Activated naive CD4-positive, alpha-beta T cell treated with anti-CD3 and anti-CD28 coated beads, Interleukin-2, amount 10 ng/mL, durations not matched to agents 7 days and 5 days (primary cell): ENCODE measurements at places on chromosomes 2 and 18.
A peak's percentile ranks its signal among the peaks of the same experiment; 100 is the strongest.

- no peak for DNase-seq
Observed at GRCh38 chr2:38265461-38265860, 111.6 kb downstream of the ATL2 start.

DNA sequence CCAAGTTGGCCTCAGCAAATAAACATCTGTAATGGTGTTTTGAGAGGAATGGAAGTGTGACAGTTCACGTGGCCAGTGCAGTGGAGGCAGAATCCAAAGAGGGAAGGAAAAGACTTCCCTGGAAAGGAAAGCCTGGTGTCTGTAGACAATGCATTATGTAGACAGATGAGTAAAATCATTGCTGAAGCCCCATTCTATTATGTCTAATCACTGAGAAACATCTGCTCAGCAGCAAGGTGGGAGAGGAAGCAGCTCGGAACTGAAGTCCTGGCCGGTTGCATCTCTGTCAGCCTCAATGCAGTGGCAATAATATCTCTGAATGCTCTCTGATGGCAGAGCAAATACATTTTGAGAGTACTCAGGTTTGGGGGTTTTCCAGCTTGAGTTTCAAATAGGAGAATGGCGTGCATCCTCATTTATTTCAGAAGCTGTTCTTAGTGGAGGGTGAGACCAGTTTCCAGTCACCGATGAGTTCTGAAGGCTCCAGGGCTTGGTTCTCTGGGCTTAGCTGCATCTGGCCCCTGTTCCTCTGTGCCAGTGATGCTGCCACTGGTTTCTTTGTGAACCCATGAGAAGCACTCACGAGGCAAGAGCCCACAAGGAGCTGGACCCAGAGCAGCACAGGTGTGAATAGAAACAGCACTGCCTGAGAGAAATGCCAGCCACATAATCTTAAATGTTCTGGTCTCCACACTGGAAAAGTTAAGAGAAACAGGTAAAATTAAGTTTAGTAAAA, 63.3 kb downstream of the RPIA start:
- DNase-seq = no peak

- peak; percentile 38 for DNase-seq
Observed at GRCh38 chr2:149167001-149167780, 128.7 kb downstream of the LYPD6B start.

- DNase-seq = no peak
Observed at GRCh38 chr2:168312036-168312822, 64.8 kb upstream of the STK39 start.

DNA sequence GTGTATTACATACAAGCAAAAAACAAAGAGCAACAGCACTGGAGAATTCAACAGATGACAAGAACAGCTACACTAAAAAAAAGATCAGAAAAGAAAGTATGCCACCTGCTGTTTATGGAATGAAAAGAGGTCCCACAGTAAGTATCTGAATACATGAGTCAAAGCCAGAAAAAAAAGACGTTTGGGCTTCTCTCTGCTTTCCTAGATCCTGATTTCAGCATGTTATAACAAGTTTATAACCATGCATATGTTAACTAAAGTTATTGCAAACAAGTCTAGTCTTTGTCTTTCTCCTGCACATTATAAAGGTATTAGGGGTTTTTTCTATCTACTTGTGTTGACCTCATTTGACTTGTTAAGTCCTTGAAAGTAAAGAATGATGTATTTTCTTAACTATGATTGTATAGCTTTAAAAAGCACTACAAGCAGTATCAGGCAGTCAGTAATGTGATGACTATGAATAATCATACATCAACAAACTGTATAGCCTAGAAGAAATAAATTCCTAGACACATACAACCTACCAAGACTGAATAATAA, 108.5 kb upstream of the COL5A2 start:
- DNase-seq = no peak

DNA sequence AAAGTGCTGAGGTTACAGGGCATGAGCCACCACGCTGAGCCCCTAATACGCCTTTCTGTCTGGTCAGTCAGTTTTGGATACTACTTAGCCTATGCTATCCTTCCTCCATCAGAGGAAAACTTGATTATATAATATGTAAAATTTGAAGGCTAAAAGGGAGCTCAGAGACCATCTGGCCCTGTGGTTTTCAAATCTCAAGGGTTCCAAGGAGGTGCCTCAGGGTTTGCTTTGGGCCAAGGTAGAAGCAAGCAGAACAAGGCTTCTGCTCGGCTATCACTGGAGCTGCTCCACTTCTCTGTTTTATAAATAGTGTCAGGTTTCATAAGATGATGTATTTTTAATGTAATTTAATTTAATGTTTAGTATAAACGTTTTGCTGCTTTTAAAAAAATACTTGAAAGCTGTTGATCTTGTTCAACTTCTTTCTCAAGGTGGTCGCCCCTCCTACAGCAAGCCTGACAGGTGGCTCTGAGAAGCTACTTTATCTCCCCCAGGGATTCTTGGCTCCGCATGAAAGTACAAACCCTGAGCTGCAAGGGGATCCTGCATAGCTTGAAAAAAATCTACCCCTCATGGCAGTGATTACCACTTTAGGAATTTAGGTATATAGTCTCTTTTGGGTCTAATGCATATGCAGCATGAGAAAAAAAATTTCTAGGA, 290.3 kb downstream of the CNTNAP5 start:
- no peak for DNase-seq

- DNase-seq = no peak
Observed at GRCh38 chr2:167294776-167295140, 406.5 kb downstream of the XIRP2 start.

- no peak for DNase-seq
Observed at GRCh38 chr2:157420771-157421323, 23.0 kb downstream of the CYTIP start.

DNA sequence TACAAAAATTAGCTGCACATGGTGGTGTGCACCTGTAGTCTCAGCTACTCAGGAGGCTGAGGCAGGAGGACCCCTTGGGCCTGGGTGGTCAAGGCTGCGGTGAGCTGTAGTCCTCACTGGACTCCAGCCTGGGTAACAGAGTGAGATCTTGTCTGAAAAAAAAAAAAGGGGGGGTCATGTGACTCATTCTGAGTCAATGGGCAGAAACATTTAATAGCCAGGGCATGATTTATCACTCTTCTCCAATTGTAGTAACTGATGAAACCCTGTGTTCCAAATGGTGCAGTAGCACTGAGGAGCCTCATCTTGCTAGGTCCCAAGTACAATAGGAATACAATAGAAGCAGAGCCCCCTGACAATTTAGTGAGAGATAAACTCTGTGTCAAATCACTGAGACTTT, 78.9 kb upstream of the CCDC68 start:
- DNase-seq = no peak

GRCh38 chr18:45312555-45313126, 302.6 kb upstream of the SLC14A2 start:
- no peak for DNase-seq

GRCh38 chr2:22748909-22749308, 636.1 kb upstream of the KLHL29 start:
- no peak for DNase-seq

- no peak for DNase-seq
Observed at GRCh38 chr2:46504685-46505471, 25.5 kb downstream of the TMEM247 start.

GRCh38 chr2:9333591-9334171, 89.6 kb downstream of the ITGB1BP1 start:
- DNase-seq = no peak

- no peak for DNase-seq
Observed at GRCh38 chr2:203549406-203549805, 14.3 kb upstream of the RAPH1 start.

DNA sequence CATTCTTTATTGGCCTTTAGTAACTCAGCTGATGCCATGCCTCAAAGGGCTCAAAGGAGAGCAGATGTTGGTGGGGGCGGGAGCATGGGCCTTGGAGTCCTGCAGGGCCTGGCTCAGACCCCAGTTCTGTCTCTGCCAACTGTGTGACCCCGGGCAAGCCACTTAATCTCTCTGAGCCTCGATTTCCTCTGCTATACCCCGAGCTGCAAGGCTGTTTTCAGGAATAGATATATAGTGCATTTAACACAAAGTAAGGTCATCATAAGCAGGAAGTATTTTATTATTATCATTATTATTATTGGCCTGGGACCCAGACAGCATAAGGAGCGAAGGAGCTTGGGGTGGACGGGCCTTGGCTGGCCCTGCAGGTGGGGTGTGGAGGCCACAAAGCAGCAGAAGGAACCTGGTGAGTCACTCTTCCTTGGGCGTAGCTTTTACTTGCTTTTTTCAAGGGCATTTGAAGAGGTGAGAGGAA, 162.7 kb downstream of the INHBB start:
- DNase-seq = no peak

- DNase-seq = no peak
Observed at GRCh38 chr18:596288-596881, 403 bp upstream of the CLUL1 start.

DNA sequence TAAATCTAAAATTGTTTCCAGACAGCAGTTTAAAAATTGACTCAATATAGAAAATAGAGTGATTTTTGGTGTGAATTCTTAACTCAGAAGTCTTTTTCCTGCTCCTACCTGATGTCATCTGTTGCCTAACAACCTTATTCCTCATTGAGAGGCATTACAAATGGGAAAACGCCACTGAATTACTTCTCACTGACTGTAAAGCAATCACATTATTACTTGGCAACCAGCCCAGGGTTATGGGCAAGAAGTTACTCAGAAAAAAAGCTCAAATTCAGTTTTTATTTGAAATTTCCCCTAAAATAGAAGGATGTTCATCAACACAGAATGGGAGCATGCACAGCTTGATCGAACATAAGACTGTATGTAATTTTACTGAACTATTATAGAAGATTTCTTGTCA, 201.8 kb upstream of the GULP1 start:
- DNase-seq = no peak

- no peak for DNase-seq
Observed at GRCh38 chr18:43882358-43883055, 605.2 kb upstream of the SYT4 start.

DNA sequence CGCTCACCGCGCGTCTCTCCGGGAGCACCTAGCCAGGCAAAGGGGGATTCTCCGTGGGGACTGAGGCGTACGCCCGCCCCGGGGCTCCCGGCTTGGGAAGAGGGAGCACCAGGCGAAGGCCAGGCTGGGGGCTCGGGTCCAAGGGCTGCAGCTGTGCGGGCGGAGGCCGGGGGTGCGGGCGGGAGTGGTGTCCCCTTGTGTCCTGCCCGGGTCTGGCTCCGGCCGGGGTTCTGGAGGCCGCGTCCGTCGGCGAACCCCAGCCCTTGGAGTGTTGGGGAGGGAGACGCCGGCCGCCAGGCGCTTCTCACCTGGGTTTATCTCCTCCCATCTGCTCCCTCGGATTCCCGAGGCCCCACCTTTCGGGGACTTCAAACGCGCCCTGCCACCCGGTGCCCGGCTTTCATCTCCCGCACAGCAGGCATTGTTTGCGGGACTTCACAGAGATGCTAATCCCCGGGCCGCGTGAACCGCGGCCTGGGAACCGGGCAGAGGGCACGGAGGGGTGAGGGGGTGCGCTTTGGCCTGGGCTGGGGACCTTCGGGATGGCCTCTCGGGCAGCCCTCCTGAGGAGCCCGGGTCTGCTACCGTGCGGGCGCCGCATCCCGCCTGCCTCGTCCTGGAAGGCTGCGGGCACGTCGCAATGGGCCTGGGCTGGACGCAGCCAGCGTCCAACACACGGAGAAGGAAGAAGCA, 5.0 kb upstream of the GBX2 start:
- no peak for DNase-seq

DNA sequence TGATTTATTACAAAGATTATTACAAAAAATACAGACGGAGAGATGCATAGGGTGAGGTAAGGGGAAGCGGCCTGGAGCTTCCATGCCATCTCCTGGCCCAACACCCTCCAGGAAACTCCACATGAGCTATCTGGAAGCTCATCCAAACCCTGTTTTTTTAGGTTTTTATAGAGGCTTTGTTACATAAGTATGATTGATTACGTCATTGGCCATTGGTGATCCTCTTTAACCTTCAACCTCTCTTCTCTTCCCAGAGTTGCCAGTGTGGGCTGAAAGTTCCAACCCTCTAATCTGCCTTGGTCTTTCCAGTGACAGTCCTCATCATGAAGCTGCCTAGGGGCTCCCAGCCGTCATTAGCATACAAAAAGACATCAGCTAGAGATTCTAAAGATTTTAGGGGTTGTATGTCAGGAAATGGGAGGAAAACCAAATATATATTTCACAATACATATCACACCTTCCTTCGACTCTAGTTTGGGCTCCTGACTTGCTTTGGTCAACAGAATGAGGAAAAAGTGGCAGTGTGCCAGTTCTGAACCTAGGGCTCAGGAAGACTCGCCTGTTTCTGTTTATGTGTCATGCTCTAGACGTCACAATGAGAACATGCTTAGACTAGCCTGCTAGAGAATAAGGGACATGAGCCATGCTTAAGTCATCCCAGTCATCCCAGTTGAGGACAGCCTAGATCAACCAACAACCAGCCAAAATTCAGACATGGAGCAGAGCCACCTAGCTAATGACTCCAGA, 54.1 kb downstream of the ETAA1 start:
- no peak for DNase-seq

- DNase-seq = no peak
Observed at GRCh38 chr18:74284980-74285355, 6.8 kb downstream of the CYB5A start.

GRCh38 chr2:100107440-100107839, 35.0 kb downstream of the AFF3 start:
- DNase-seq = no peak

GRCh38 chr2:10109311-10109710, 13.2 kb upstream of the RRM2 start:
- no peak for DNase-seq

DNA sequence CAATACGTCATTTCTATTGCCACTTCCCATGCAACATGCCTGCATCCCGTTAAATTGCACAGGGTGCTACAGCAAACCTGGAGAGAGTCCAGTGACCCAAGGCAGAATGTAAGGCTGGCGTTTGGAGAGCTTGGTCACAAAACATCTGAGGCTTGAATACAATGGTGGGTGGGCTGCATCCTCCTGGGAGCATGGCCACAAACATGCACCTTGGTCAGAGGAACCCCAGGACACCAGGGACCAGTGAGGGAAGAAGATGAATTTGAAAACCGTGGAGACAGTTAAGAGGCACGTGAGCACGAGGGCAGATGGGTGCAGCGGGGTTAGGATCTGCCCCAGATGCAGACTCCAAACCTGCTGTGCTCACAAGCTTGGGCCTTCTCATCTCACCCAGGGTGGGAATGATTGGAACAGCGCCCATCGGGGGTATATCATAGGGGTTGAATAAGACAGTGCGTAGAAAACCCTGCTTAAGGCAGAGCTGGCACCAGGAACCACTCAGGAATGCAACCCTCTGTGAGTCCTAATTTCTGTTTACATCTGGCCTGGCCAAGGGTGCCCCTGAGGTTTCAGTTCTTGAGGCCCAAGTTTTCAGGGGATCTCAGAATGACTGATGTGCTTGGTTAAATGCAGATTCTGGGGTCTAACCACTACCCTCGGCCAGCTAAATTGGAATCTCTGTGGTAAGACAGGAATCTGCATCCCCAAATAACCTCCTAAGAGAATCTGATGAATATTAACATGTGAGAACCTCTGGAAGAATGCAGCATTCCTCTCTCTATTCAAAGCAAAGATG, 97.2 kb downstream of the ARL4C start:
- DNase-seq = no peak

DNA sequence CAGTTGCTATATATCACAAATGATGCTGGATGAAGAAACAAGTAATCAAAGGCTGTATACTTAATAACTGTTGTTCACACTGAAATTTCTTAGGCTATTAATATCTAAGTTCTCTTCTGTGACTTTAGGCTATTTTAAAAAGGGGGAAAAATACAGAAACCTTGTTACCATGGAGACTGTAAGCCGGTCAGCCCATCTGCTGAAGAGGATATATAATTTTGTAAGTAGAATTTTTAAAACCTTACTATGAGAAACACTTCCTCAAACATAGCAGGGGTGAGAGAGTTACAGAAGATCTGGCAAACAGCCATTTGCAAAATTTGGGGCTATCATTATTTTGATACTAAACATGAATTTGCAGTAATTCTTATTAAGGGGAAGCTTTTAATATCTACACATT, 27.8 kb downstream of the CACNB4 start:
- no peak for DNase-seq
